ENCODE measurements at places on chromosomes 6 and 20. TPM values are rescaled to one million over a fixed set of nuclear protein-coding genes. Genes with fewer than 3 reads are reported as not detected.

Gene OPRL1
- total RNA-seq: 1.7 TPM

Gene LAMA5
- total RNA-seq: 298 TPM

- no peak for DNase-seq
These were observed 446.9 kb downstream of the HAO1 start for GRCh38 chr20:7493311-7493710.

Gene TGM2
- 389 TPM for total RNA-seq

Gene SLC17A9
- 19.8 TPM for total RNA-seq

GRCh38 chr6:81761197-81761596 lies 8.7 kb upstream of the TENT5A start:
- DNase-seq: no peak

- no peak for DNase-seq
These were observed 250.8 kb downstream of the CDH26 start for GRCh38 chr20:60209048-60209447.

Gene EMILIN3
- 0.63 TPM for total RNA-seq

GRCh38 chr6:71727632-71728294 lies 158.6 kb upstream of the RIMS1 start:
- DNase-seq: no peak

Gene ULBP3
- total RNA-seq: 2.5 TPM

DNA sequence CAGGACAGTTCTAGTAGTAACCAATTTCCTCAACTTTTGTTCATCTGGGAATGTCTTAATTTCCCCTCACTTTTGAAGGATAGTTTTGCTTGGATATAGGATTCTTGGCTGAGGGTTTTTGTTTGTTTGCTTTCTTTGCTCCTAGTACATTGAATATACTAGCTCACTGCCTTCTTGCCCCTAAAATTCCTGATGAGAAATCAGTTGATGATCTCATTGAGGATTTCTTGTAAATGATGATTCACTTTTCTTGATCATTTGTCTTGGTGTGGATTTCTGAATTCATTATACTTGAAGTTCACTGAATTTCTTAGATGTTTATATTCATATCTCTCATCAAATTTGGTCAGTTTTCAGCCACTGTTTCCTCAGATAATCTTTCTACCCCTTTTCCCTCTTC lies 49.1 kb upstream of the PRDM1 start:
- no peak for DNase-seq

GRCh38 chr6:144350528-144350880 lies 65.4 kb downstream of the UTRN start:
- DNase-seq: no peak

Gene LHFPL5
- 0.69 TPM for total RNA-seq

DNA sequence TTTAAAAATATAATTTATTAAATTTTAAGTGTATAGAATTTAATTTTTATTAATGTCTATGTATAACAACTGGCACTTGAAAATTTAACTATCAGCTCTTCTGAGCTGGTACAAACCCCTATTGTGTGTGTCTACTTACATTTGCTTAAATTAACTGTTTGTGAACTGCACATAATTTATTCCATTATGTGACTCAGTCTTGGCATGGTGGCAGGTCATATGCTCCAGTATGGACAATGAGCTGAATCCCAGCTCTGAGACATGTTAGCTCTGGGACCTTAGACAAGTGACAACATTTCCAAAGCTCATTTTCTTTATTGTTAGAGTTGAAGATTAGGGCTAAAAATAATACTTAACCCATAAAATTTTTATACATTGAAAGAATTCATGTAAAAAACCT lies 526.1 kb upstream of the MARCKS start:
- no peak for DNase-seq

GRCh38 chr6:5125152-5126006 lies 40.2 kb downstream of the PPP1R3G start:
- no peak for DNase-seq

Gene ANKRD6
- total RNA-seq: 14.9 TPM

Gene BEND3
- total RNA-seq: 5.7 TPM

Gene PTPN1
- 24.0 TPM for total RNA-seq

Gene KCNG1
- total RNA-seq: 9.9 TPM

Gene SLC22A7
- total RNA-seq: 0.37 TPM

- peak; percentile 46 for DNase-seq
These were observed 725 bp upstream of the ISM1 start for GRCh38 chr20:13220194-13220903.

- DNase-seq: peak; percentile 76
These were observed 161.4 kb downstream of the LY86 start for GRCh38 chr6:6749702-6750491.

GRCh38 chr6:131250122-131250521 lies 114.9 kb downstream of the AKAP7 start:
- peak; percentile 73 for DNase-seq

Gene FANCE
- total RNA-seq: 2.6 TPM

- no peak for DNase-seq
These were observed 8.7 kb upstream of the ILRUN start for GRCh38 chr6:34705241-34705640.

Gene SMIM13
- 9.2 TPM for total RNA-seq

- no peak for DNase-seq
These were observed 148.8 kb downstream of the ARID1B start for GRCh38 chr6:156925718-156926607.

DNA sequence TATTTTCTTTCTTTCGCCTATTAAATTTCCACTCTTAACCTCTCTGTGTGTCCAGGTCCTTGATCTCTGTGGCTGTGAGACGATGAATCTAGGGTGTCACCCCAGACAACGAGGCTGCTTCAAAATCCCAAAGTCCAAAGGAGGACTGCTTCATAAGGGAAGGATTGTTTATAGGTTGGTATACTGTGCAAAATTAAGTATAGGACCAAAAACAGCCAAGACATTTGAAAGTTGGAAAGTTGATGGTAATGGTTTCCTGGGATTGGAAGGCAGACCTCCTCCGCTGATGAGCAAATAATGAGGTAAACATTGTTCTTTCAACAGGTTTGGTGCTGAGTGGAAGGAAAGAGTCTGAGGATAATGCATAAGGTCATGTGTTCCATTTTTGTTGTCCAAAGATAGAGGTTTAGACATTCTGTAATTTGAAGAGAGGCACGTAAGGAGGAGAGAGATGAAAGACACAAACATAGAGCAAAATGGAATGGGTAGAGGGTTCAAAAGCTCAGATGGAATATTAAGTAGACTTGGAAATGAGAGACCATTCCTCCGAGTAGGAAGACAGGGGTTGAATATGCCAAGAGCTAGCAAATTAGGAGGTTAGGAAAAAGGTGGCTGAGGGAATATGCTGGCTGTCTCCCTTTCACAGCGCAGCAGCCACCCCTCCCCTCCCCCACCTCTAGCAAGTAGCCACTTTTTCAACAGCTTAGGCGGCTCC lies 24.8 kb downstream of the ZNF311 start:
- DNase-seq: no peak

Gene PREX1
- 29.8 TPM for total RNA-seq

DNA sequence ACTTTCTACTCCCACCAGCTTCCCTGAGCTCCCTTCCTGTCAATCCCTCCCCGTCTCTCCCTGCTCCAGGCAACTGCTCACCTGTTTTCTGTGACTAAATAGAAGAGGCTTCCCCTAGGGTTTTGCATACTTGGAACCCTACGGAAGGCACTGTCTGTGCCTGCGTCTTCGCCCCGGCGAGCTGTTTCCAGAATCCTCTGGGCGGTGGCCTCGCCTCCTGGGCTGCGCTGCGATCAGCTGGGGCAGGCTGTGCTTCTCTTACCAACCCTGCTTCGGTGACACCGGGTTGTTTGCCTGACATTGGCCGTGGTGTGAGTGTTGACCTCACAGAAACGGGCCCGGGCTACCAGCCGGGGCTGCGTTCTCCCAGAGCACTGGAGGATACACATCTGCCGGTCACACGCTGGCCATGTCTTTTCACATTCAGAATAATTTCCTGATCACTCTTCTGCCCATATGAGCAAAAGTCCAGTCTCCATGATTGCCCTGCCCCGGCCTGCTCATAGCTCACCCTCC lies 29.4 kb upstream of the CCR6 start:
- no peak for DNase-seq

Gene ETV7
- 2.5 TPM for total RNA-seq

Gene HFE
- total RNA-seq: 19.1 TPM

DNA sequence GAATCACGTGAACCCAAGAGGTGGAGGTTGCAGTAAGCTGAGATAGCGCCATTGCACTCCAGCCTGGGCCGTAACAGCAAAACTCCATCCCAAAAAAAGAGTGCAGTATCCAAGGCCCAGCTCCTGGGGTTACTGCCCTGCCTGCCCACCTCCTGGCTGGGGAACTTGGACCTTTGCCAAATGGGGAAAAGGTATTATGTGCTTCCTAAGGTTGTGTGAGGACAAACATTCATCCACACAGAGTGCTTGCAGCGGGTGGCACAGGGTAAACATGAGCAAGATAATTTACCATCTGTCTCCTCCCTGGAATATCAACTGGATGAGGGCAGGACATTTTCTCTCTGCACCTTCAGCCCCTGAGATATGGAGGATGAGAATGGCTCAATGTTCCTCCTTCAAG lies 94.9 kb upstream of the POPDC3 start:
- DNase-seq: no peak

DNA sequence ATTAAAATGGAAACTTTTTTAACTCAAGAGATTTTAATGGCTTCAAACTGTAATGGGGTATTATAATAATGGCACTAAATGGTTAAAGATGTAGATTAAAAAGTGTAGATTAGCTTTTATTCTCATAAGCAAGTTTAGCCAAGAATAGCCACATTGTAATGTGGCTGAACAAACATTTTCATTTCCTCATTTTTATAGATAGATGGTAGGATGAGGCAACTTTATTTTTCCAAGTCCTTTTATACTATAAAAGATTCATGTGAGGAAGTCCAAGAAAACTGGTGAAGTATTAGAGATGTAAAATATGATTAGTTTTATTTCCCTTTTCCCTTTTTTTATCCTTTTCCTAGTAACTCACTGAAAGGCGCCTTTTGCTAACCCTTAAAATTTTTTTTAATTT lies 88.8 kb downstream of the ATRN start:
- no peak for DNase-seq

DNA sequence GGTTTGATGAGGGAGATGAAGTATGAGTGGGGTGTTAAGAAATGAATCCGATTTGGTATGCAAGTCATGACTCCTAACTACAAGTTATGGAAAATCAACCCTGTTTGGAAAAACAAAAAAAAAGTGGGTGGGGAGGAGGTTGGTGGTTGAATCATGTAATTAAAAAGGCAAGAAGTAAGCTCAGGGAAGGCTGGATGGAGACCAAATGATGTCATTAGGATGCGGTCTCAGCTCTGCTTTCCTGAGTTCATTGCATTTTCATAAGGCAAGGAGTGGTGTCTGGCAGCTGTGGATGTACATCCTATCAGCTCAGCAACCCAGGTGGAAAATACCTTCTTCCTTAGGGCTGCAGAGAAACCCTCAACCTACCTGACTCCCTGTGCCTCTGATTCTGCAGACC lies 60.4 kb upstream of the AKAP12 start:
- no peak for DNase-seq

- DNase-seq: no peak
These were observed 170.9 kb downstream of the HIVEP2 start for GRCh38 chr6:142773859-142774648.

- no peak for DNase-seq
These were observed 222.2 kb downstream of the BCKDHB start for GRCh38 chr6:80328652-80329051.

- peak; percentile 43 for DNase-seq
These were observed 404.1 kb upstream of the ID4 start for GRCh38 chr6:19432966-19433498.

Gene DEFB116
- not detected for total RNA-seq

DNA sequence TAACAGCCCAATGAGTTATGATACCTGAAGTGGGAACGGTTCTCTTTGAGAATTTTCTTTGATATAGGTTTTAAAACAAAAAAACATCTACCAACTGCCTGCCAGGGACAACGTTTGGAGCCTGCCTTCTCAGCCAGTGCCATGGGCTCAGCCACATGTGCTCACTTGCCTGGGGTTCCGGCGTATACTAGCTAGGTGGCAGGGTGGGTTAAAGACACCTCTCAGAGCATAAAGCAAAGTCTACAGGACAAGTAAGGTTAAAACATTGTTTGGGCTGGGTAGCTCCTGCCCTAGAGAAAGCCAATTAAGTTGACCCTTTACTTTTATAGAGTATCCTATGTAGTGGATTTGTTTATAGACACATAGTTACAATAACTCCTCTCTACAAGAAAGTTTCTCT lies 38.0 kb upstream of the SCGN start:
- DNase-seq: no peak

- no peak for DNase-seq
These were observed 256.0 kb downstream of the CDKAL1 start for GRCh38 chr6:20790032-20790791.

DNA sequence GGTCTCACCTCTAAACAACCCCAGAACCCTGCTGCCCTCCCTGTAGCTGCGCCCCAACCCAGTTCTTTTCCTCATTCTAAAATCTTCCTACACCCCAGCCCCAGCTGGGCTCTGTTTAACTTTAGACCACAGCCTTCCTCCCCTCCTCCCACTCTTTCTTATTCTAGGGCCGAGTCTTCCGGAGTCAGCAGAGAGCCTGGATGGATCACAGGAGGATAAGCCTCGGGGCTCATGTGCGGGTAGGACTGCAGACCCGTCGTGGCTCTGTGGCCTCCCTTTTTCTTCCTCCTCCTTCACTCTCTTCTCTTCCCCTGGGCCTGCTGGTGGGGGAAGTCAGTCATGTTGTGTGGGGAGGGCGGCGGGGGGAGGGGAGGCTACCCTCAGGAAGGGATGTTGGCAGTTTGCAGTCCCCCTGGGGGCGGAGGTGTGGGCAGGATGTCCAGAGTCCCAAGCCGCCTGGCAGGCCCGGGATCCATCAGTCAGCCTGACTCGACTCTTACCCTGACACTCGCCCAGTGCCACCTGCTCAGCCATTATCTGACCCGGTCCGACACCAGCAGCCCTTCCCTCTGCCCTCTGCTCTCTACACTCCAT lies 8.1 kb downstream of the CAPN11 start:
- no peak for DNase-seq

GRCh38 chr6:35141007-35141655 lies at the start of gene TCP11:
Gene TCP11, minus strand, starts transcription at chr6:35141339. Its CDS starts 469 bp downstream, at chr6:35140870.
- DNase-seq: peak; percentile 25

Gene SLC13A3
- total RNA-seq: 1.5 TPM

DNA sequence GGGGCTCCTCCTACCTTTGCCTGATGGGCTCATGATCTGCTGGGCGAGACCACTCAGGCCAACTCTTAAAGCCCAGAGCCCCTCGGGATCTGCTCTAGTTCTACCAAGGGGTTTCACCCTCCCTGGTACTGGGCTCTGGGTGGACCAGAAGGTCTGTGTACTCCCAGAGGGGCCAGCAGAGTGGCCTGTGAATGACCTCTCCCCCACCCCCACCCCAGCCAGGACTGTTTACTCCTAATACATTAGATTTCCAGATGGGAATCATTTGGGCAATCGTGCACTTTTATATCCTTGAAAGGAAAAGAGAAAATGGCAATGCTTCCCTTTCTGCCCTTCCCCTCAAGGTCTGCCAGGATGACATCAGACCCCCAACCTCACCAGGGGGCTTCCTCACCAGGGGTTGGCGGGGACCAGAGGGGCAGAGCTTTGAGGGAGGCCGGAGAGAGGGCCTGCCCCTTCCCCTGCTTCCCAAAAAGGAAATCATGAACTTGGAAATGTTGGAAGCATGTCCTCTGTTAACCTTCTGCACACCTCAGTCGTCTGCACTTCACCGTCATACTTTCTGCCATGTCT lies 37.1 kb upstream of the PMEPA1 start:
- no peak for DNase-seq

GRCh38 chr20:25632940-25633790 lies 9.4 kb upstream of the NANP start:
- no peak for DNase-seq
